ENCODE measurements at places on chromosomes 1 and 21. TPM values are rescaled to one million over a fixed set of nuclear protein-coding genes. Genes with fewer than 3 reads are reported as not detected.

GRCh38 chr1:166272851-166273250 is 106.0 kb upstream of the FAM78B start:
- DNase-seq = no peak

Gene LAD1
- total RNA-seq = not detected

DNA sequence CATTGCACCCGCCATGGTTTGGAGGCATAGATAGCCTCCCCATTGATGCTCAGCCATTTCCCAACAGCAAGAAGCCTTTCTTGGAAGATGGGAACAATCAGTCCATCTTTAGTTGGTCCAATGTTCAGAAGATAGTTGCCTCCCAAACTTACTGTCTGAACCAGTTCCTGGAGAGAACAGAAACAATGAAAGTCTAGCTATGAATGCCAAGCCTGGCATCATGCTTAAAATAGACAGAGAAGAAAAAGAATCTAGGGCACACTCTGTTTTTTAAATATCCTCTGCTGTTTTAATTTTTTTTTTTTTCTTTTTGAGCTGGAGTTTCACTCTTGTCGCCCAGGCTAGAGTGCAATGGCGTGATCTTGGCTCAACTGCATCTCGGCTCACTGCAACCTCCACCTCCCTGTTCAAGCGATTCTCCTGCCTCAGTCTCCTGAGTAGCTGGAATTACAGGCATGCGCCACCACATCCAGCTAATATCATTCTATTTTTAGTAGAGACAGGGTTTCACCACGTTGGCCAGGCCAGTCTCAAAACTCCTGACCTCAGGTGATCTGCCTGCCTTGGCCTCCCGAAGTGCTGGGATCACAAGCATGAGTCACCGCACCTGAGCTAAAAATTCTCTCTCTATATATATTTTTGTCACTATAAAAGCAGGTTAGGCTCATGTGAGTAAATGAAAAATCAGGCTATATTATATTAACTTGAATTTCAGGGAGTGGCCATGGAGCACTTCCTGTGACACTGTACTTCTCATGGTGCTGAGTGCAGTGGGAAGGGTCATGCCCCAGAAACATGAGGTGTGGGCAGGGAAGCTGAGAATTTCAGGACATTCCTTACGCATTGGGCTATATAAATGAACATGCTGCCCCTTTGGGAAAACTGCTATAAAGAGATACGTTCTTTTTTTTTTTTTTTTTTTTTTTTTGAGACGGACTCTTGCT is 19.1 kb downstream of the FUCA1 start:
- DNase-seq = no peak

DNA sequence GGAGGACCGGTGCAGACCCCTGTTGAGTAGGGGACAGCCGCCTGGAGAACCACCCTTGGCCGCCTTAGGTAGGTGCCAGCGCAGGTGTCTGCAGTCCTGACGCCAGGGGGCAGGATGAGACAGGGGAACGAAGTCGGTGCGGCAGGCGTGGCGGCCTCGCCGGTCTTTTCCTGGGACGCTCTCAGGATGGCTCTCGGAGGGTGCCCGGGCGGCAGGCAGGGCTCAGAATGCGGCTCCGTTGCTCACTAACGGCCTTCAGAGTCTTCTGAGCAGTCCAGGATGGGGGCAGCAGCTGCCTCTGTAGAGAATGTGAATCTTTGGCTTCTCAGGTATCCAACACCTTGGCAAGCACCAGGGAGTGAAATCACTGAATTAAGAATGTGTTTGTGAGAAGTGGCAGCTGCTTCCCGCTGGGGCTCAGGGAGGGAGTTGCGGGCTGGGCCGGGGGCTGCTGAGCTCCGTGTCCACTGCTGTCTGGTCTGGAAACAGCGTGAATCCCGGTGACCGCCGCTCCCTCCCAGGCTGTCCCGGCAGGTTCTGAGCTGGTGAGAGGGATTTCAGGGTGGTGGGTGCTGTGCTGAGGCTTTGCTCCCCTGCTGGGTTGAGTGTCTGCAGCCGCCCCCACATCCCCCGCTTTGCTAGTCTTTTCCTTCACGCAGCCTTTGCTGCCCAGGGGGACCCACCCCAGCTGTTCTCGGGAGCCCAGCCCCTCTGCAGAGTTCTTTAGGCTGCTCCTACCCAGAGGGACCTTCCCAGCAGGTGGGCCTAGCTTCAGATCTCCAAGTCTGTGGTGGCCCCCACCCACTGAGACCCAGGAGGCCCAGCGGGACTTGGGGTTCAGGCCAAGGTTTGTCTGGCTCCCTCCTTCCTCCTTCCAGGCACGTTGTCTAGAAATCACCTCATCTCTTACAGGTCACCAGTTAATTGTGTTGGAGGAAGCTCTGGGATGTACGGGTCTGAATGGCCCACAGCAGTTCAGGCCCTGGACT is 11.1 kb upstream of the C1orf174 start:
- DNase-seq = peak; percentile 55

Data from CD8-positive, alpha-beta memory T cell (primary cell).